ENCODE measurements at places on chromosomes 6 and 20.

DNA sequence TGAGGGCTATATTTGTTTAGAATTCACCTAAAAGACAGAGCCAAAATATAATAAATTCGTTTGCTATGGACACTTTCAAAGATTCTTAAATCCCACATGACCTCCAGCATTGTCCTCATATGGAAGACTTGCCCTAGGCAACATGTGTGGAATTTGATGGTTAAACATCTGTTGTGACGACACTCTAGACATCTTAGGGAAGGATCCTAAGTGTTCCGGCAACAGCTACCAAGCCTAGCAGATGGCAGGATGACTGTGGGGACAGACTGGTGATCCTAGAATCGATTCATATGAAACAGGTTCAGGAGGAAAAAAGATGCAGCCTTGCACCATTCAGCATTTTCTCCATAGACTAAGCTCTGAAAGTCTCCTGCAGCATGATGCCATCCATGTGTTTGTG is 77.6 kb upstream of the BACH2 start:
- no peak for DNase-seq

GRCh38 chr20:44247586-44248409 is 690 bp downstream of the GDAP1L1 start:
- peak; percentile 3 for DNase-seq

- DNase-seq, result no peak
These were observed 51.3 kb downstream of the PSMG4 start for GRCh38 chr6:3310051-3310448.

GRCh38 chr20:36549942-36550789 is 8.8 kb downstream of the MYL9 start:
- DNase-seq, result no peak

- no peak for DNase-seq
These were observed 12.2 kb upstream of the STK35 start for GRCh38 chr20:2089447-2089846.

DNA sequence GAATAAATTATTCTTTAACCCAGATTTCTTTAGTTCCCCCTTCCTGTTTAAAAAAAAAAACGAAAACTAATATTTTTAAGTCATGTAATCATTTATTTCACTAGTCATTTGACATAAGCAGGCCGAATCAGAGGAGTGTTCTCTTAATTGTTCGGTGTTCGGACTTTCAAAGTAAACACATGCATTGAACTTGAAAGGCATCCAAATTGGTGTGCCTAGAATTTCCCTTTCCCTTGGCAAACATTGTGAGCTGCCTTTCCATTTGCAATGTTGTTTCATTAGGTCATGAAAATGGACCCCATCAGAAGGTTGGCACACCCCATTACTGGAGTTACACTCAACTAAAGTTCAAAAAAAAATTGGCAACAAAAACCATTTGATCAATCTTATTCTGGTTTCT is 283.0 kb upstream of the MARCKS start:
- no peak for DNase-seq

DNA sequence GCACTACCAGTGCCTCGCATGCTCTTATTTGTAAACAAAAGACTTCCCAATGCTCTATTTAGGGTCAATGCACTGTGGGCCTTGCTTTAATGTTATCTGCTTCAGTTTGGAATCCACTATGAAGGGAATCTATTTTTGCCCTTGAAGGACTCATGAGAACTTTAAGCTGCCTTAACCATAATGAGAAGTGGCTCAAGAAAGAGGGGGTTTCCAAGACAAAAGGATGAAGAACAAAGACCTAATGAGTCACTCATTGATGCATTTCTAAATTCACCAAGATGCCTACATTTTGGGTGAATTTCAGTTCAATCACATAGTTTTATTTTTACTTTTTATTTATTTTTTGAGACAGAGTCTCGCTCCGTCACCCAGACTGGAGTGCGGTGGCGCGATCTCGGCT is 228.2 kb downstream of the LY86 start:
- no peak for DNase-seq

- DNase-seq, result no peak
These were observed 74.3 kb upstream of the PHACTR2 start for GRCh38 chr6:143603455-143603854.

GRCh38 chr6:8277769-8278168 is 157.6 kb downstream of the SLC35B3 start:
- DNase-seq, result no peak

- DNase-seq, result no peak
These were observed 14.7 kb downstream of the GNAS start for GRCh38 chr20:58867211-58867610.

Measured in bronchial epithelial cell (primary cell).